Transverse colon (tissue), 4 donors: ENCODE measurements at places on chromosomes 1 and 21. TPM values are rescaled to one million over a fixed set of nuclear protein-coding genes. Genes with fewer than 3 reads are reported as not detected.
A peak's percentile ranks its signal among the peaks of the same experiment; 100 is the strongest.

DNA sequence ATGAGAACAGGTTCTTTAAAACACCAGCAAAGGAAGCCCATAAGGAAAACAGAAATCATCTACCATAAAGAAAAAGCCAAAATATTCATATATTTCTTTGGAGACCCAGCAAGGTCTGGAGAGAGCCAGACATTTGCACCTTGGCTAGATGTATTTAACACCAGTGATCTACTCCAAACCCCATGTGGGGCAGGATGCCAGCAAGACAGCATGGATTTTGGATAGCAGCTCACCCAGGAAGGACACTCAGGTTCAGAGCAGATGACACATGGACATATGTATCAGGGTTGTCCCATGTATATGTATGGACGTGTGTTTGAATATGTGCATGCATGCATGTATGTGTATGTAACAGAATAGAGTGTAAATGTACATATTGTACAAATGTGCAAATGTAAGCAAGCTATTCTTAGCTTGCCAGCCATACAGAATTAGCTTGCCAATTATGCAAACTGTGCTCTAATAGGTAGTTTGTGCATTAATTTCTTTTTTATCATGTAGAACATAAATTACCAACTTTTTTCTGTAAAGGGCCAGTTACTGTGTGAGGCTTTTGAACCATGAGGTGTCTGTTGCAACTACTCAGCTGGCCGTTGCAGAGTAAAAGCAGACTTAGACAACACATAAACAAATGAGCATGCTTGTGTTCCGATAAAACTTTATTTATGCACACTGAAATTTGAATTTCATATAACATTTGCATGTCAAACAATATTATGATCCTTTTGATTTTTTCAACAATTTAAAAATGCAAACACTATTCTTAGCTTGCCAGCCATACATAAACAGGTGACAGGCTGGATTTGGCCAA, 73.5 kb upstream of the KAZN start:
- no peaks in the 10 kb centered on the region for H3K36me3 ChIP-seq
- H3K27me3 ChIP-seq: no peaks in the 10 kb centered on the region
- H3K27ac ChIP-seq: no peak overlapping the region
- no peaks in the 10 kb centered on the region for H3K4me1 ChIP-seq
- H3K4me3 ChIP-seq: no peak overlapping the region

GRCh38 chr1:81679942-81680341, 120.8 kb upstream of the ADGRL2 start:
- H3K4me1 ChIP-seq: peaks cover 8% of the 10 kb centered on the region
- H3K36me3 ChIP-seq: no peaks in the 10 kb centered on the region
- no peak for DNase-seq
- H3K27me3 ChIP-seq: no peaks in the 10 kb centered on the region
- no peak overlapping the region for H3K4me3 ChIP-seq

DNA sequence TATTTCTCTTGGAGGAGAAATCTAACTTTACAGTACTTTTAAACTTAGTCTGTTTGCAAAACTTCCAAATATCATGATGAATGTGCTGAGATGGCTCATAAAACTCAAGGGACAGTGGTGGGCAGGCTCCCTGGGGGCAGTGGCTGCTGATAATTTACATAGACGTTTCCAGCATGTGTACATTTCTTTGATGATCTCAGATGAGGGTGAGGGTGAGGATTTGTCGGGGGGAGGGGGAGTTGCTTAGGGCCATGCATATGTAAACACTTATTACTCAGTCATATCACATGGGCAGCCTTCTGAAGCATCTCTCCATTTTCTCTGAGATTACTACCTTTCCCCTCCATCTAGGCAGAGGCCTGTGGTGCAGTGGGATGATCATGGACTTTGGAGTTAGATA, 152.9 kb upstream of the HMGB4 start:
- no peaks in the 10 kb centered on the region for H3K4me1 ChIP-seq
- peaks cover 5% of the 10 kb centered on the region for H3K27me3 ChIP-seq
- no peak for DNase-seq
- no peaks in the 10 kb centered on the region for H3K36me3 ChIP-seq

DNA sequence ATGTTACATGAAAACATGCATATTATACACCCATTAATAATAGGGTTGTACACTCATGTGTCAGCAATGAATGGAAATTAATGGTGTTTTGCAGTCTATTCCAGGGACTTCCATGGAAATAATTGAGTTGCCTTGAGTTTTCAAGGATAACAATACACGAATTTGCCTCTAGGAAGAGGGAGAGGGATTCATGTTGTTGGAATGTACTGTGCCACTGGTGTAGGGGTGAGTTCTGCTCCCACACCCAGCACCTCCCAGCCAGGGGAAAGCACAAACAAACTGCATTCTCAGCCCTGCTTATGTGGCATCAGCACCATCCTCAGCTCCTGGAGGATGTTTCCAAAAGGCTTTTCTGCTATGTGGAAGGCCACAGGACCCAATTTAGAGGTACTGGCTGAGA, 57.8 kb downstream of the BCAR3 start:
- no peak overlapping the region for H3K27ac ChIP-seq
- H3K4me3 ChIP-seq: no peak overlapping the region
- H3K4me1 ChIP-seq: peaks cover 25% of the 10 kb centered on the region
- no peaks in the 10 kb centered on the region for H3K27me3 ChIP-seq
- H3K36me3 ChIP-seq: no peaks in the 10 kb centered on the region

GRCh38 chr1:231919239-231919885, 292.8 kb downstream of the DISC1 start:
- DNase-seq: no peak
- H3K27me3 ChIP-seq: no peaks in the 10 kb centered on the region

DNA sequence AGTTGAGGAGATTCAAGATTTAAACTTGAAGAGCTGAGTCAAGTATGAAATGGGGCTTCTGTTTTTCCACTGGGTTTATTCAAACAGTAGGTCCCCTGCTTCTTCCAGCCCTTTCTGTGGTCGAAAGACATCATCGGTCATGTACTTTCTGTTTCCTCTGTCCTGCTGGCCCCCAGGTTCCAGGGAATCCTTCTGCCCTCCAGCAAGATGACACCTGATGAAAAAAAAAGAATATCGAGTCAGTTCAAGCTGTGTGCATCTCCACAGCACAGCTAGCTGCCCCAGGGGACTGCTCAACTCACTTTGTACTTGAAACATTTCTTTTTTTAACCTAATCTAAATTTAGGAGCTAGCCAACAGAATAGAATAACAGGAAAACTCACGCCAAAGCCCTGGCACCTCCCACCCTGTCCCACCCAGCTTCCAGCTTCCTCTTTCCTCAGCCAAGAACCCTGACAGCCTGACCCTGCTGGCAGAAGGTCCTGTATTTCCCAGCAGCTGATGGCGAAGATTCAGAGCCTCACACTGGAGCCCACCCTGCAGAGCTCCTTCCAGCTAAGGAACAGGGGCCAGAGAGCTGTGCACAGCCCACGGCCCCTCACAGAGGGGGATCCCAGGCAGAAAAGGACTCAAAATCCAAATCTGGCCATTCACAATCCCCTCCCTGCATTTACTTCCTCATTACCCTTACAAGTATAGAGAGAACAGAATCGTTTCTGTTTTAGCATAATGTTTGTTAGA, 176.5 kb downstream of the PSMG1 start:
- no peak overlapping the region for H3K4me3 ChIP-seq
- DNase-seq: peak; percentile 65
- peaks cover 12% of the 10 kb centered on the region for H3K4me1 ChIP-seq
- no peaks in the 10 kb centered on the region for H3K36me3 ChIP-seq
- no peaks in the 10 kb centered on the region for H3K27me3 ChIP-seq
- peak overlapping the region; percentile 86 for H3K27ac ChIP-seq

DNA sequence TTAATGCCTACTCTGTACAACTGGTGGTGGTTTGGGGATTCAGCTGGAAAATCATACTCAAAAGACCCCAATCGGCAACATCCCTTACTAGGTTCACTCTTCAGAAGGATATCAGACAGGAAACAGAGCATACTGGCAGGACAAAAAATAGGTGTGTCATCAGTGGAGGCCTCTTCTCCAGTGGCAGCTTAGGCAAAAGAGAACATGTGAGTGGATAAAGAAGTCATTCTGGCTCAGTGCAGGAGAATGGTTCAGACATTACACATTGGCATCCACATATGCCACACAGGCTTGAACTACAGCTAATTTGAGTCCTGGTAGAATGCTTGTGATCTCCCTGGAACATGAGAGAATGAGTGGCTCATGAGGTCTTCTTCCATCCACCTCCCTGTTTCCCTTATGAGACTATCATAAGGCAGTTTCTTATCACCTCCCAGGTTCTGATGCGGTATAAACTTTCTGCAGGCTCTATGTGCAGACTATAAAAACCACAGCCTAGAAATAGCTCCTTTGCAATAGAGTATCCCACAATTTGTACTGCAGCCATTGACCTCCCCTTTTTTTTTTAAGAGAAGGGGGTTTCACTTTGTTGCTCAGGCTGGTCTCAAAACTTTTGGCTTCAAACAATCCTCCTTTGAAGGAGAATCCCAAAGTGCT, 24.7 kb downstream of the VAMP4 start:
- H3K27me3 ChIP-seq: no peaks in the 10 kb centered on the region
- H3K36me3 ChIP-seq: no peaks in the 10 kb centered on the region
- H3K4me1 ChIP-seq: no peaks in the 10 kb centered on the region
- no peak for DNase-seq
- no peak overlapping the region for H3K4me3 ChIP-seq
- no peak overlapping the region for H3K27ac ChIP-seq

DNA sequence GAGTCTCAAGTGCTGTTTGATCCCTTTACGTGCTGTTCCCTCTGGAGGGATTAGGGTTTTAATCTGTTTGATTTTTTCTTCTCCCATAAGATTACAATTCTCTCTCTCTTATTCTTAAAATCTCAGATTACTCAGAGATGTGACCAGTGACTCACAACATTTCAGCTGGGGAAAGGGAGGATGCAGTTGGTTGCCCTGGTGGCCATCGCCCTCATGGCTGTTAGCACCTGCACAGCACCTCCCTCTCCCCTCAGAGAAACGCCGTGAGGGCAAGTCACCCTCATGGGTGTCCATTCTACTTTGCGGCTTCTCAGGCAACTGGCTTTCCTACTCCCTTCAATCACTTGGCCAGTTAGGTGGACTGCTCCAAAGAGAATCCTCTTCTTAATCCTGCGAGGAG, 42.4 kb upstream of the KCNA3 start:
- DNase-seq: no peak
- no peaks in the 10 kb centered on the region for H3K36me3 ChIP-seq
- H3K27me3 ChIP-seq: no peaks in the 10 kb centered on the region

GRCh38 chr1:183226361-183226760, 40.3 kb downstream of the LAMC2 start:
- H3K4me1 ChIP-seq: no peaks in the 10 kb centered on the region
- no peaks in the 10 kb centered on the region for H3K36me3 ChIP-seq
- no peaks in the 10 kb centered on the region for H3K27me3 ChIP-seq
- H3K4me3 ChIP-seq: no peak overlapping the region
- no peak for DNase-seq

GRCh38 chr1:101264697-101265096, 27.9 kb downstream of the S1PR1 start:
- no peaks in the 10 kb centered on the region for H3K27me3 ChIP-seq
- no peak overlapping the region for H3K4me3 ChIP-seq
- H3K4me1 ChIP-seq: peaks cover 18% of the 10 kb centered on the region
- H3K27ac ChIP-seq: no peak overlapping the region

GRCh38 chr1:46408356-46409062, 14.4 kb downstream of the FAAH start:
- no peak overlapping the region for H3K4me3 ChIP-seq
- H3K36me3 ChIP-seq: no peaks in the 10 kb centered on the region
- H3K27ac ChIP-seq: no peak overlapping the region

DNA sequence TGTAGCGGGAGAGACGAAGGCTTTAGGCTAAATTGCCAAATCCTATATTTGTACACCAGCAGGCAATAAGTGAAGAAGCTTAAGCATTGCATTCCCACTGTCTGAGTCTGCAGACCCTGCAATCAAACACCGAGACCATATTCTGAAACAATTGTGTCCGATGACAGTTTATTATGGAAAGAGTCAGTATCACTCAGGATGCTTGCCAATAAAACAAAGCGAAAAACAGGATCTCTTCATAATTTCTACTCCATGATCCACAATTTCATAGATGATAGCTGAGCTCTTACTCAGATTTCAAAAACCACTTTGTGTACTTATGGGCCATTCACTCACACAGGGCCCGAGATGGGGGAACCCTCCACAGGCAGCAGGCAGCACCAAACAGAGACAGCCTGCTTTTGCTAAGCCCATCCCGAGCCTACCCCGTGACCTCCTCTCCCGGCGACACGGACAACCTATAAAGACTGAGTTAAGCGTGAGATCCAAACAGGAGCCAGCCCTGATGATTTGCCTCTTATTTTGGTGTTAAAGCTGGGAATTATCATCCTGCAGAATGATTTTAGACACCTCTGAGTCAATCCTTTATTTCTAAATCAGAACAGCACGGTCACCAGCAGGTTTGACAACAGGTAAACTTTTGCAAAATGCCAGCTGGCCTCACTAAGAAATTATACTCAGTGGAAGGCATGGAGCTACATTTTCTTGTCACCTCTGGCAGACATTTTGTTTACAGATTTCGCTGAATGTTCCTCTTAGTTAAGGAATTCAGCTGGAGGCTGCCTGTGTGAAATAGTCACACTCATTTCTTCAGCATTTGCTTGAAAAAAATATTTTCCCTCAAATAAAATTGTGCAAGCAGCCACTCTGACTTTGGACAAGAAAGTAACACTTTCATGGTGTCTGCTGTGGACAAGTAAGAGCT, 212.4 kb downstream of the GPATCH2 start:
- H3K27me3 ChIP-seq: no peaks in the 10 kb centered on the region
- DNase-seq: no peak
- no peaks in the 10 kb centered on the region for H3K36me3 ChIP-seq
- no peaks in the 10 kb centered on the region for H3K4me1 ChIP-seq

DNA sequence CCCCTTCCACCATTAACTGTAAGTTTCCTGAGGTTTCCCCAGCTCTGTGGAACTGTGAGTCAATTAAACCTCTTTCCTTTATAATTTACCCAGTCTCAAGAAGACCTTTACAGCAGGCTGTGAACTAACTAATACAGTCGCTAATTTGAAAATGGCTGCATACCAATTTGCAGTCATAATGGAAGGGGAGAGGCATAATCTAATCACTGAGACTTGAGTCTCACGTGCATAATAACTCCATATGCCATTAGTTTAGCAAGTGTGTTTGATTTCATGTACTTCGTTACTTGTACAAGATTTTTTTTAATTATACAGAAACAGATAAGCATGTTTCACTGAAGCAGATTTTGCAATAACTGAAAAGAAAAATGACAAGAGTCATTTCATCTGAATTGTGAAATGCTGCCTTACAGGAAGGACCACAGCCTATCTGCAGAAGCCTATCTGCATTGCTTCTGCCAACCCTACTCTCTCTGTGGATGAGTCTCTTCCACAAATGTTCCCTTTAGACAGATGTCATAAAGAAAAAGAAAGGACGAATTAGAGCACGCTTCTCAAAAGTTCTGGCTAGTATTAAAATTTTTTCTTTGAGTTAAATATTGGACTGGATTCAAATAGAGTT, 99.1 kb downstream of the PTGER3 start:
- no peak for DNase-seq
- H3K4me1 ChIP-seq: no peaks in the 10 kb centered on the region
- no peaks in the 10 kb centered on the region for H3K27me3 ChIP-seq
- H3K36me3 ChIP-seq: no peaks in the 10 kb centered on the region

- H3K27me3 ChIP-seq: no peaks in the 10 kb centered on the region
- no peak overlapping the region for H3K4me3 ChIP-seq
- H3K36me3 ChIP-seq: no peaks in the 10 kb centered on the region
- H3K4me1 ChIP-seq: no peaks in the 10 kb centered on the region
- H3K27ac ChIP-seq: no peak overlapping the region
These were observed 45.4 kb upstream of the MPZL1 start for GRCh38 chr1:167676205-167676915.

TAS1R2 gene
- not detected for total RNA-seq

RGS4 gene
- 0.37 TPM for total RNA-seq

SH2D1B gene
- 0.37 TPM for total RNA-seq

CLCA1 gene
- 156 TPM for total RNA-seq

MRAP gene
- total RNA-seq: not detected

FAM167B gene
- total RNA-seq: 1.1 TPM
